ENCODE measurements at places on chromosomes 6 and 20. TPM values are rescaled to one million over a fixed set of nuclear protein-coding genes. Genes with fewer than 3 reads are reported as not detected.

The TINAG gene
- total RNA-seq = not detected

The SLC22A7 gene
- total RNA-seq = not detected

The PSORS1C1 gene
- 3.7 TPM for total RNA-seq

The COL21A1 gene
- 1.2 TPM for total RNA-seq
